Germinal center (tissue), 1 donor: ENCODE measurements at places on chromosomes 2 and 18.

DNA sequence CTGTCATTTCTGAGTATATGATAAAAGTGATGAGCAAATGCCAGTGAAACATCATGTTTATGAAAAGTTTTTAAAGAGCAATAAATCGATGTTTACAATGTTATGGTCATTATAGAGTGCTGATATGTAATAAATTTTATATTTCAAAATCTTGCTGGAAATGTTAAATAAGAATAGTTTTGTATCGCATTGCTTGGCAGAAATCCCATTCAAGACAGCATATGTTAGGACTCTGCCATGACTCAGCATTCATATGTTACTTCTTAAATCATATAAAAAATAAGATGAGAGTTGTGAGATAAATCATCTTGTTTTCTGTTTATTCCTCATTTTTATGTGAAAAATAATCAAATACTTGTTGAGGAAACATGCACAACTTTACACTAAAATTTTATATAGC, 949.9 kb upstream of the NRXN1 start:
- no peak for DNase-seq

GRCh38 chr2:190637281-190637734, 11.6 kb upstream of the NAB1 start:
- peak; percentile 21 for DNase-seq

- DNase-seq = peak; percentile 31
These were observed 286.2 kb upstream of the EPAS1 start for GRCh38 chr2:46010925-46011490.

DNA sequence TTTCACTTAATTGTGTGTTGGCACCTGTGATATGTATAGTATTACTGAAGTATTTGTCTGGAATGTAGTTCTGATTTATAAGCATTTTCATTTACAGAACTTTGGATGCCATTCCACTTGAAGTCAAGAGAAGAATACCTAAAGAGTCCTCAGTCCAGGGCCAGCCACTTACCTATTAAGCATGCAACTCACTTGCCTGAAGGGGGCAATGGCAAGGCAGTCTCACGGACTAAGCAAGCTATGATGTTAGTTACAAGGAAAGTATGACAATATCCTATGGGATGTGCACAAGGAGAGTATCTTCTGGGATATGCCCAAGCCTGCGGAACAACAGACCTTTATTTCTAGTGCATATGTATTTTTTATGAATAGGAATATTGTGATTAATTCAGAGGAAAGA, 369.4 kb upstream of the GCFC2 start:
- no peak for DNase-seq

DNA sequence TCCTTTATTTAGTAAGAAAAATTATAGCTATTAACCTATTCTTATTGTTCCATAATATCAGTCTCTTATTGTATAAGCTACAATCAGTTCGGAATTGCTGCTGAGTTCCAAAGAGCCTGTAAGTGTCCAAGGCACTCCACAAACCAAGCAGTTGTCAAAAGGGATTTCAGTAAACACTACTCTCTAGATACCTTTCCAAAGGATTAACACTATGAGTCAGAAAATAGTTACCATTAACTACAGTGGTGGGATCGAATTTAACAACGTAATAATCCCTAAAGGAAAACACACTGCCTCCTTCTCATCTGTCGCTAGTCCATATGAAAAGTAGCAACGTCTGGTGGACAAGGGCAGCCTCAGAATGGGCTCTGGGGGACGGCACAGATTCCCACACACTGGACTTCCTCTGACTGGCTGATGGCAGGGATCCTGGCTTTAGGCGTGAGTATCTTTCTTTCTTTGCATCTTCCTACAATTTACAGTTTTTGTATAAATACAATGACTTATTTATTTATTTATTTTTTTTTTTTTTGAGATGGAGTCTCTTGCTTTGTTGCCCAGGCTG, 8.8 kb downstream of the TGFBRAP1 start:
- DNase-seq = no peak

GRCh38 chr2:174764280-174765255, at the start of gene CHRNA1:
Gene CHRNA1 (minus strand): TSS chr2:174764472. CDS start chr2:174764394, 78 bp downstream.
- no peak for DNase-seq

GRCh38 chr18:2104620-2105462, 466.5 kb downstream of the METTL4 start:
- DNase-seq = peak; percentile 59

DNA sequence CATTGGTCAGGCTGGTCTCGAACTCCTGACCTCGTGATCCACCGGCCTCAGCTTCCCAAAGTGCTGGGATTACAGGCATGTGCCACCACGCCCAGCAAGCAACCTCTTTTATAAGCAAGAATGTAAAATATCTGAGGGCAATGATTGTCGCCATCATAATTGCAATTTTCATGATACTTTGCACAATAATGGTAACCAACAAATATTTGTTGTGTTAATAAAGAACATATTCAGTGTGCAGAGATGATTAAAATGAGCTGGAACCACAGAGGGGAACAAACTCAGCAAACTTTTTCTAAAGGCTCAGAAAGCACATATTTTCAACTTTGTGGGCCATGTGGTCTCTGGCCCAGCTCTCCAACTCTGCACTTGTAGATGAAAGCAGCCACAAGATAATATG, 115.2 kb upstream of the SIX2 start:
- DNase-seq = no peak

DNA sequence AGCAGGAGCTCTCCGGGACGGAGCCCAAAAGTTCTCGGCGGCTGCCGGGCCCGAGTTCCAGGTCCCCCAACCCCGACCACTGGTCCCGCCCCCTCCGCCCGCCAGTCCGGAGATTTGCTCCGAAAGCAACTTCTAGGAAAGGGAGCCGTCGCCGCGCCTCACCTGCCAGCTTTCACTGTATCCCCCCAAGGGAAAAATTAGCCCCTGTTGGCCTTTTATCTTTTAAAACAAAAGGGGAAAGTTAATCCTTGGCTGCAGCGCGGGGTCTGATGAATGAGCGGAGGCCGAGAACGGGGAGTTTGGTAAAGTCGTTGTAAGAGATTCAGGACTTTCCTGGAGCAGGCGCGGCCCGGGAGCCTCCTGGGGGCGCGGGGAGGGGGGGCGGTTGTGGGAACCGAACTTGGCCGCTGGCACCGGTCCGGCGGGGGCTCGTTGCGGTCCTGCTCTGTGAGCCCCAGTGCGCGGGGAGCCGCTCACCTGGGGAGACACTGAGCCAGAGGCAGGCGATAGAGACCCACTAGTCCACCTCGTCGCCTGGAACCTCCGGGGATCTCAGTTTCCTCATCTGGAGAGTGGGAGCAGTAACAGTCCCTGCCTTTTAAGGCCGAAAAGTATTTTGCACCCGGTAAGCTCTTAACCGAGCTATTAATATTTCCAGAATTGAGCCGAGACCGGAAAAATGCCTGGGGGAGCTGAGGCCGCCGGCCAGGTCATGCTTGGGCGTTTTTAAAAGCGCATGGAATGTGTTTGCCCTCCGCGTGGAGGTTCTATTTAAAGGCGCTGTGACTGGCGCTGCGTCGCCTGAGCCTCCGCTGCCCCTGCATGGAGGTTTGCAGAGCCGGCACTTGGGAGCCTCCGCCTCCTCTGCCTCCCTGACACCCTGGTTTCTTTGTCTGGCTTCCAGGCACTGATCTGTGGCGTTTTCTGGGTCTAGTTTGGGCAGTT, 1.1 kb downstream of the EFHD1 start:
- DNase-seq = no peak

- no peak for DNase-seq
These were observed 14.8 kb downstream of the FBXO48 start for GRCh38 chr2:68452158-68452900.

GRCh38 chr2:209809256-209809655, 37.6 kb downstream of the UNC80 start:
- no peak for DNase-seq

- no peak for DNase-seq
These were observed 142.9 kb downstream of the CCDC102B start for GRCh38 chr18:68940754-68941153.

DNA sequence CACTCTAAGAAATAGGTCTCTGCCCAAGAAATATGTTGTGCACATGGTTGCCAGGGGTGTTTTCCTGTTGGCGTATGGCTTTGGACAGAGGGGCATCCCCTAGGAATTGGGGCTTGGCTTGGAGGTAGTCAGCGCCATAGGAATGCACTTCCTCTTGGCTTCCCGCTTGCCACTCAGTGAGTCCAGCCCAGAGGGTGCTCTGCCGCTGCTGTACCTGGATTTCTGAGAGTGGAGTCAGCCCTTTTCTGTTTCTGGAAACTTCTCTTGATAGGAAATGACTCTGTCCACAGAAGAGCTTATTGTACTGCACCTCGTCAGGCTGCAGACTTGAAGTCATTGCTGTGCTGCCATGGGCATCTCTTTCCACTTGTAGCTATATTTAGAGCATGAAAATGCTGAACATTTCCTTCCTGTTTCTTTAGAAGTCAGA, 116.7 kb upstream of the MGAT5 start:
- DNase-seq = no peak

DNA sequence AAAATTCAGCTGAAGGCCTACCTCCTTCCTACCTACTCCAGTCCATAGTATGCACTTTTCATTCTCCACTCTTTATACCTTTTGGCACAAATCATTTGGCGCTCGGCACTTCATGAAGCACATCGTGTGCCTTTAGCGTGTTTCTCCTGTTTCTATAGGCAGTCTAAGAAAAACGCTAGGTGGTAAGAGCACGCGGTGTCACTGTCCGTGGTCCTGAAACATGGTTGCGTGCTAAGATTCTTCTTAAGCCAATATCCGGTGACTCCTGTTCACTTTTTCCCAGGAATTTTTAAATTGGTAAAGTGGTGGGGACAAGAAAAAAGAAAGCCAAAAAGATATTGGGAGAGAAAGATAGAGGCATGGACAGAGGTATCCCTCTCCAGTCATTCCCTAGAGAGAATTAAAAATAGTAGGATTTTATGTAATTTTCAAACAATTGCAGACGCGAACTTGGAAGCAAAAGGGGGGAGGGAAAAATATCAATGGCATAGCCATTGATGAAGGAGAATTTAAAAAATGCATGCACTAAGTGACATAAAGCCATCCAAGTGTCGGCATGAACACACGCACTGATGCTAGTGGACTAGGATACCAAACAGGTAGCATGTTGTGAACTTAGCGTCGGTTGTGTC, 1.4 kb upstream of the CTNNA2 start:
- no peak for DNase-seq

- no peak for DNase-seq
These were observed 277.3 kb downstream of the AGAP1 start for GRCh38 chr2:235770909-235771820.

- no peak for DNase-seq
These were observed at the start of gene NEUROD1 for GRCh38 chr2:181680055-181680936. Gene NEUROD1 (minus strand): TSS chr2:181680517. CDS start chr2:181678860, 1,657 bp downstream.

- no peak for DNase-seq
These were observed 3.5 kb downstream of the DNPEP start for GRCh38 chr2:219384083-219384713.

DNA sequence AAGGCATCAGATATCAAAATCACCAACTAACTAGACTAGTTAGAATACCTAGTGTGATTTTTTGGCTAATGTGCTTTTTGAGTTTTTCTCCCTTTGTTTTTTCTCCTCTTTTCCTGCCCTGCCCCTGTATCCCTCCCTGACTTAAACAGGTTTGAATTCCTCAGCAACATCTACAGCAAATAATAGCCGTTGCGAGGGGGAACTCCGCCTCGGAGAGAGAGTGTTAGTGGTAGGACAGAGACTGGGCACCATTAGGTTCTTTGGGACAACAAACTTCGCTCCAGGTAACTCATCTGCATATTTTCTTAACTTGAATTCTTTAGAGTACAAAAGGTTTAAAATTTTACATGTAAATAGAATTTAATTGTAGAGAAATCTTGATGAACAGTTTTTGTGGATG, 45.0 kb downstream of the CLIP4 start:
- no peak for DNase-seq

DNA sequence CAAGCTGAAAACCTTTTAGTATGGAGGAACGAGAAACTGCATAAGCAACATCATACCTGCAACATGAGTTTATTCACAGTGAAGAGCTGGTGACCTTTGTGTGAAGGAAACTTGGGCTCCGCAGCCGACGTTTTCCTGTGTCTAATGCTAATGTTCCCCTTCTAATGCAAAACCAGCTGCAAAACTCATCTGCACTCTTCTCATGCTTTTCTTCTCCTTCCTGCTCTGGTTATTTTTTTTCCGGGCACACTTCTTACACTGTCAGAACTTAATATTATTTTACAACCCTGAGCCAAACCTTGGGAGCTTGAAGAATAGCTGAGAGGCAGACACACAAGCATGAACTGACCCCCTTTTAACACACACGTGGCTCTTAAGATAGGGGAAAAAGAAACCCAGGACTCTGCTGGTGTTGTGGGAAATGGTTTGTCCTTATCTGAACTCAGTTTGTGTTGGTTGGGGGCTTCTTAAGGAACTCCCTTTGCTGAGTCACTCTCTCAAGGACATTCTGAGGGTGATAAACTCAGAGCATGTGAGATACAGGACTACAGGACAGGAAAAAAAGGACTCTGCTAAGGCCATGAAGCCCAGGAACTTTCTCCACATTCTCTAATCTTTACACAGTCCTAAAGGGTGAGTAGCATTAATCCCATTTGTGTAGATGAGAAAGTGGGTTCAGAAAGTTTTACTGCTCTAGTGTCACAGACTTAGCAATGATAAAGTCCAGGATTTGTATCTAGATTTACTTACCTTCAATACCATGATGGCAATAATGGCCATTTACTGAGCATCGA, 439.3 kb upstream of the TRIB2 start:
- no peak for DNase-seq

GRCh38 chr2:237572742-237573101, 6.3 kb downstream of the PRLH start:
- DNase-seq = no peak

DNA sequence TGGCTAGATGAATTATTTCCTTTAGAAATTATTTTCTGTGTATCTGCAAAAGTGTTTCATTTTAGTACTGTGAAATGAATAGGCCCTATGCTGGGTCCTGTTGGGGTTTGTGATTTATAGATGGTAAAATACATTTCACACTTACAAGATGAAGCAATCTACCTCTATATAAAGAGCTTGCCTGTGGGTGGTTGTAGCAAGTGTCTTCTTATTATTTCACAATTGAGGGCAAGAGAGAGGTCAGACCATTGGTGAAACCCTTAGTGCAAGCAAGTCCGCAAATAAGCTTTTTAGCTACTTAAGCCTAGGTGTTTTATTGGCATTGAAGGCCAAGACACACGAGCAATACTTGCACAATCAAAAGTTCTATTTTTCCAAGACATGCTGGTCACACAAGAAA, 153.1 kb downstream of the FMNL2 start:
- no peak for DNase-seq

DNA sequence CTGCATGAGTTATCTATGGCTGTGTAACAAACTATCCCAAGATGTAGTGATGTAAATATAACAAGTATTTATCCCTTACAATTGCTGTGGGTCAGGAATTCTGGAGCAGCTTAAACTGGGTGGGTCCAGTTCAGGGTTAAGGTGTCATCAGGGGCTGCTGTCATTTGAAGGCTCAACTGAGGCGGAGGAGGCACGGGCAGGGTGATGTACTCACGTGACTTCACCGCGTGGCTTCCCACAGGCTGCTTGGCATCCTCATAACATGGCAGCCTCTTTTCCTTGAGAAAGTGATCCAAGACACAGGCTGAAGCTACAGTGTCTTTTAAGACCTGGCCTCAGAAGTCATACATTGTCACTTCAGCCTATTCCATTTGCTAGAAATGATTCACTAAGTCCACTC, 125.8 kb downstream of the PTGR3 start:
- no peak for DNase-seq

- no peak for DNase-seq
These were observed 139.9 kb downstream of the SH3RF3 start for GRCh38 chr2:109268916-109269315.

- DNase-seq = no peak
These were observed 10.7 kb downstream of the TEX51 start for GRCh38 chr2:126909366-126909765.

- no peak for DNase-seq
These were observed 78.6 kb upstream of the RPRM start for GRCh38 chr2:153557211-153557610.
